ENCODE measurements at places on chromosomes 2 and 18. TPM values are rescaled to one million over a fixed set of nuclear protein-coding genes. Genes with fewer than 3 reads are reported as not detected.

DNA sequence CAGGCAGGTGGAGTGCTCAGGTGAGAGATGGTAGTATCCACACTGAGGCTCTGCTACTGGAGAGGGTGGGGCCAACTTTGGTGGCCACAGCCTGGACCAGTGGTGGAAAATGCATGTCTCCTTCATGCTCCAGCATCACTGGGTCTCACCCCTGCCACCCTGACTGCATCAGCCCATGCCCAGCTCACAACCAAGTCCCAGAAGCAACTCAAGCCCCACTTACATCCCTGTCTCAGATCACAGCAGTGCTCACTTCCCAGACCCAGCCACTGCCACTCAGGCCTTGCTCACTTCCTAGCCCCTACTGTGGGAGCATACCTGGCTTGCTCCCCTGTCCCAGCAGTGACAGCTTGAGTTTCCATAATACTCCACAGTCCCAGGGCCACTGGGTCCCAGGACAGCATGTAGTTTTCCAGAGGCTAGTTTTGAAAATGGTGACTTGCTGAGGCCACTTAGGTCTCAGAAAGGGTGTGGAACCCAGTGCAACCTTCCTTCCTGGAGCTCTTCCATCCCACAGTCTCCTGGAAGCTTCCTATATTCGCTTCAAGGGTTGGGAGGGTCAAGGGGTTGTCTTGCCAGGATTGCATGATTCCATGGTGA is 58.8 kb downstream of the GPC1 start:
- no peaks in the 10 kb centered on the region for H3K27me3 ChIP-seq
- no peak overlapping the region for H3K4me3 ChIP-seq
- no peak overlapping the region for H3K27ac ChIP-seq
- no peaks in the 10 kb centered on the region for H3K4me1 ChIP-seq
- H3K36me3 ChIP-seq: no peaks in the 10 kb centered on the region
- DNase-seq: no peak

DNA sequence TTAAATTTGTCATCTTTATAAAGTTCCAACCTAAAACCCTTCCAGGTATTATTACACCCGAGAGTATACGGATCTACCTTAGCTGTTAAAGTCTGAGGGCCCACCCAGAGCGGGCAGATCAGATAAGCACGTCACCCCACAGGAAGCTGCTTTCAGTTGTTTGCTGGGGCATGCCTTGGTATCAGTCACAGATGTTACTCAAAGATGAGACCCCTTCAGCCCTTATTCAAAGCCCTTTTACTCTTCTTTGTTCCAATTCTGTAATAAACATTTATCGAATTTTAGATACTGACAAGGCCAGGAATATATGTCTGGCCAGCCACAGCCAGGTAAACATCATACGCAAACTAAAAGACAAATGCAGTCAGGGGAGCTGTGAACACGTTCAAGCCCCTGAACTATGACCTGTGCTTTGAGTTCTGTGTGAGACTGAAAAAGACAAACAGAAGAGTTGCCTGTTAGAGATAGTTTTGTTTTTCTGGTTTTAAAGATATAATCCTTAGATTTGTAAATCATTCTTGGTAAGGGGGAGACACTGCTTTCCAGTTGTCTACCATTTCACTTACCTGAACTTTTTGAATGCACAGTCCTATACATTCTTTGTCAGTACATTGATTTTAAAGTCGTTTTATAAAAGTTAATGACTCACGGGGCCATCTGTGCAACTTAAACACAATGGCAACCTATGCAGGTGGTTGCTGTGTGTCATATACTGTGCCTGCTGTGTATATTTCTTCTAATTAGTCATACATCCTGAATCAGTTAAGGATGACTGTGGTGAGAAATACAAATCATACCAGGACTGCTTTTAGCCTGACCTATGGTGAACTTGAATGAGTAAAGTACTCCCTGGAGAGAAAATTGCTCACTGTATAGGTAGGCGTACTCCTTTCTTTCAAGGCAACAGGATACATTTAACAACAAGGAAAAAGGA is 100.5 kb upstream of the ITPRID2 start:
- no peaks in the 10 kb centered on the region for H3K4me1 ChIP-seq
- no peak overlapping the region for H3K4me3 ChIP-seq
- no peak for DNase-seq
- no peak overlapping the region for H3K27ac ChIP-seq
- H3K36me3 ChIP-seq: peaks cover 10% of the 10 kb centered on the region

DNA sequence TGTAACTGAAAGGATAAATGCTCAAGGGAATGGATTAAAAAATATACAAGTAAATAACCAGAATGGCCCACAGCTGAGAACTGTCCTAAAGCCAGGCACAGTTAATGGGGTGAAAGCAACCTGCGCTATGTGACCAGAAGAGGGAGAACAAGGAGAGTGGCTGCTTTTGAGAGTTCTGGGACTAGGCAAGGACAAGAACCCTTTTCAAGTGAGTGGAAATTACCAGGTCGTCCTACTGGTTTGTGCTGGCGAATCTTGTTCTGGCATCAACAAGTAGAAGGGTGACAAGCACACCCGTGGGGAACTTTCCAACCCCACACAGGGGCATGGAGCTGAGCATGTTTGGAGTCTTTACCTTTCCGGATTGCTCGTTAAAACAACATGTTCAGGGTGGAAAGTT is 82.8 kb downstream of the TMEM17 start:
- H3K36me3 ChIP-seq: peaks cover 8% of the 10 kb centered on the region
- no peaks in the 10 kb centered on the region for H3K27me3 ChIP-seq
- no peak overlapping the region for H3K27ac ChIP-seq
- no peaks in the 10 kb centered on the region for H3K4me1 ChIP-seq

DNA sequence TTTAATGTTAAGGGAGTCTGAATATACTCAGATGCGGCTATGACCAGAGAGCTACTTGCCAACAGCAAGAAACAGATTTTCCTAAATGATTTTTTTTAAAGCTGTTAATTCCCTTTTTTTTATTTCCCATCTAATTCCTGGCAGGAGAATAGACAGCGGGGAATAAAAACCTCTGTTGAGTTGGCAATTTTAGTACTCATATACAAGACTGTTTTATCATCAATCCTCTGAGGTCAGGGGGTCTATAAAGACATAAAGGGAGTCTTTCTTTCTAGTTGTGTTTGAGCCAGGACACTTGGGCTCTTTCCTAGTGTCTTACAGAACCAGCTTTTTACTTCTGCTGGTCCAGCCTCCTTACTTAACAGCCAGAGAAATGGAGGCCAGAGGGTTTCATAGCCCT is 29.4 kb downstream of the MAIP1 start:
- H3K4me3 ChIP-seq: no peak overlapping the region
- H3K27me3 ChIP-seq: no peaks in the 10 kb centered on the region
- peaks cover 6% of the 10 kb centered on the region for H3K4me1 ChIP-seq
- peaks cover 2% of the 10 kb centered on the region for H3K36me3 ChIP-seq

GRCh38 chr2:223959688-223960087 is 2.4 kb downstream of the MRPL44 start:
- H3K36me3 ChIP-seq: peaks cover 31% of the 10 kb centered on the region

Gene GALNT5
- total RNA-seq: 0.17 TPM

- no peak overlapping the region for H3K4me3 ChIP-seq
- H3K4me1 ChIP-seq: no peaks in the 10 kb centered on the region
- H3K27me3 ChIP-seq: no peaks in the 10 kb centered on the region
- H3K27ac ChIP-seq: no peak overlapping the region
These were observed 2.0 kb upstream of the ZAP70 start for GRCh38 chr2:97711394-97711711.

- no peak overlapping the region for H3K4me3 ChIP-seq
- no peaks in the 10 kb centered on the region for H3K27me3 ChIP-seq
- DNase-seq: no peak
These were observed 293.8 kb downstream of the LRRTM4 start for GRCh38 chr2:77228391-77228790.
